ENCODE measurements at places on chromosomes 2 and 18.

GRCh38 chr18:79784965-79785770, 12.6 kb upstream of the KCNG2 start:
- no peak for DNase-seq

DNA sequence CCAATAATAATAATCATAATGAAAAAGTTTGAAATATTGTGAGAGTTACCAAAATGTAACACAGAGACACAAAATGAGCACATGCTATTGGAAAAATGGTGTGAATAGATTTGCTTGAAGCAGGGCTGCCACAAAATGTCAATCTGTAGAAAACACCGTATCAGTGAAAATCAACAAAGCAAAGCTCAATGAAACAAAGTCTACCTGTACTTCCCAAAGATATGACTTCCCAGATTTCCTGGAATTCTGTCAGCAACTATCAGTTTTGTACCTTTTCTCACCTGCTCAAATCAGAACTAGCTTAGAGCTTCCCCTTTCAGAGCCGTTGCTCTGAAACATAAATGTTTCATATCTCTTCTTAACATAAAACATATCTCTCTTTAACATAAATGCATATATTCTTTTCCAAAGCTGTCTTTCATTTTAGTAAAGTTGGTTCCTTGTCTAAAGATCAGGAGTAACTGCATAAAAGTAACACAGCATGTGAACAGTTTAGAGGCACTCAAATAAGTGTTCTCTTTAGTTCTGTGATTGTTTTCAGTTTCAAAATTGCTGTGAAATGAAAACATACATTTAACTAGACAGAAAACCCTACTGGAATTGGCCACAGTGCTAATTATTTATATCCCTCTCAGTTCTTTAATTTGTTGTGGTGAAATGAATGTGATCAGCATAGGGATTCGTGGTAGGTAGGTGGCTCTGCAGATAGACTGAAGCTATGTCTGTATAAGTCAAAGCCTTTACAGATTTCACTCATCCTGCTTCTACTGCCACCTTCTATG, 262.5 kb downstream of the KCNJ3 start:
- DNase-seq = no peak

GRCh38 chr2:208489687-208490086, 83.1 kb downstream of the PTH2R start:
- DNase-seq = no peak

DNA sequence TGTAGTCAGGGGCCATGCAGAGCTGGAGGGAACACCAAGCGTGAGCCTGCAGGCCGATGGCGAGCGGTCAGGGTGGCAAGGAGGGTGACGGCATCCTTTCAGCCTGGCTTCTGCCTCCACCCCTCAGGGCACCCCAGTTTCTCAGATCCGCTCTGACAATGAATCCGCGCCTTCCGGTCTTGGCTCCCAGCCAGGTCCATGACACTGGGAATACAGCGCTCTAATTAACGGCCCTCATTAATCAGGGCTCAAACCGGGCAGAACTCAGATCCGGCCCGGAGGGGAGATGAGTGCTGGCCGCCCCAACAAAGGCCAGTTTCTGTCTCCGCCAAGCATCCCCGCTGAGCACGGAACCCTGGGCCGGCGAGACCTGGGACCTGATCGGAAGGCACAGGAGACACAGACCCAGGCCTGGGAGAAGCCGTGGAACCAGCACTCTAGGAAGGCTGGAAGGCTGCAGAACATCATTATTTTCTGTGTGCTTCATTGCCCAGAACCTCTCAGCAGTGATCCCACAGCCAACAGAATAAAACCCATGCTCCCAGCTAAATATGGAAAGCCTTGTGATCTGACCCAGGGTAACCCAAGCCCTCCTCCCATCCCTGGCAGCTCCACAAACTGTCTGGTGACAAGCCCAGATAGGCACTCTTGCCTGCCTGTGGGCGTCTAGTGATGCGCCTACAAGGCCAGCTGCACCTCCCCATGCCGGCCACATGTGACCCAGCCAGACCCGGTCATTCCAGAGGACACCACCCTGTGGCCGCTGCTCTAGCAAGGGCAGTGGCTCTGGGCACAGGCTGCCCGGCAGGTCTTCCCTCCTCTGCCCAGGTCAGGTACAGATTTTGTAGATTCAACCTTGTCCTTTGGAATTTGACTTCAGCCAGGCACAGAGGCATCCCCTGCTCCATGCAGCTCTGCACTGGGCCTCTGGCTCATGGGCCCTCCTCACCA, 438.7 kb upstream of the MYT1L start:
- no peak for DNase-seq

DNA sequence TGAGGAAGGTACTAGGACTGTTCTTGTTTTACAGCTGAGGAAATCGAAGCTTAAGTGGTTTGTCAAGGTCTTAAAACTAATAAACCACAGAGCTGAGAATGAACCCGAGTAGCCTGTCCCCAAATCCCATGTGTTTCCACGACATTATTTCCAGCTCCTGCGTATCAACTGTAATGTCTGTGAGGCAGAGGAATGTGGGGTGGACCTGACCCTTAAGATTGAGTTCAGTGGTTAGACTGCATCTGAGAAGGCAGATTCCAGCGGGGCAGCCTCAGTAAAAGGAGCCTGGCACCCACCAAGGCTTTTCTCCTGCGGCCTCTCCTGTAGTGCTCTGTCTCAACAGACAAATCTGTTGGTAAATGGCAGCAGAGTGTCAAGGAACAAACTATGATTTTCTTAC, 81.9 kb upstream of the TMEM178A start:
- no peak for DNase-seq

- no peak for DNase-seq
Measured at GRCh38 chr2:48320742-48321141, 209.2 kb upstream of the STON1 start.

GRCh38 chr18:378079-378478, 110.2 kb upstream of the THOC1 start:
- no peak for DNase-seq

DNA sequence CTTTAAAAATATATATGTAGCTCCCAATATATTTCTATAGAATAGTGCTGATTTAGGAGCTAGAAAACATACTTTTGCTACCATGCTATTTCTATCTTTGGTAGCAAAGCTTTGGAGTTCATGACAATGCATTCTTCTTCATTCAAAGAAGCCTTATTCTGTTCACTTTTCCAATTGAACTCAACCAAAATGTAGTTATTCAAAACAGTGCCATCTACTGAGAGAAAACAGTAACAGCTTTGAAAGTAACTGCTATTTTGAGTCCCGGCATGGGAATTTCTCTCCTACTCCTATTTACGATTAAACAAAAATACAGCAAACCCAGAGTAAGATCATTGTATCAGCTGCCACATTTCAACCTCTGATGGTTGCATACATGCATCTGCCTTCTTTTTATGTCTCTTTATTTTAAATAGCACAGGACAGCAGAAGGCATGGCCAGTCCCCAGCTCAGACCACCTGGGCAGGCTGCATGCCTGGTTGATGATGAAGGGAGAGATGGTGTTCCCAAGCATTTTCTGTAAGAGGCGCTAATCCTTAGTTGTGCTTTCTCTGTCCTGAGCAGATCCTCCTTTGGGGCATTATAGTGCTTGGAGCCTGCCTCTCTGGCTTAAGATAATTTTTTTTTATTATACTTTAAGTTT, 69.7 kb upstream of the SULT1C3 start:
- DNase-seq = no peak

DNA sequence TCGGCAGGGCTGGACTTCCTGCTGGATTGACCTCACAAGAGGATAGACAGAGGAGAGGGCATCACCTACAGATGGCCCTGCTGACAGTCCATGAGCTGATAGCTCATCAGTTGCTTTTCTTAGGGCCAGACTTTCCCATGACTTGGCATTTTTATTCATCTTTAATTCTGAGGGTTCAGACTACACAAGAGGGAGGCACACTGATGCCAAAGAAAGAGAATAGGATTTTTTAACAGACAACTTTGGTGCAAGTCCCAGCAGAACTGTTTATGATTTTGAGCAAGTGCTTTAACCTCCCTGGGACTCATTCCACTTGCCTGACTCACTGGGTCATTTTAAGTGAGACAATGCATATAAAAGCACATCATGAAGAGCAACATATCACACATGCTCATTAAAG, 299.2 kb downstream of the INSIG2 start:
- DNase-seq = no peak

DNA sequence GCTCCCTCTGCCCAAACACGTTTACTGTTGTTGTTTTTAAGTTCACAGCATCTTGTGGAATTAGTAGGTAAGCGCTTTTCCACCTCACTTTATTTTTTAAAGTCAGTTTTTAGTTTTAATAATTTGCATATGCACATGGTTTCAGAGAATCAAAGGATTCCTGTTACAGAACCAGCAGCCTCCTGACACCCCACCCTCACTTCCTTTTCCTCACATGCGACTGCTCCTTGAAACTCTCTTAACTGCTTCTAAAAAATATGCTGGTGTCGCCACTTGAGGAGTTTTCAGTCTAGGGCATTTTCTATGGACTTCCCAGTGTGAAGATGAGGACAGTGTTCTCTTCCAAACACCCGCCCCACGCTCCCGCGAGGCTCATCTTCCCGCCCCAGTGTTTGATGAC, 14.4 kb downstream of the TMEM37 start:
- no peak for DNase-seq

DNA sequence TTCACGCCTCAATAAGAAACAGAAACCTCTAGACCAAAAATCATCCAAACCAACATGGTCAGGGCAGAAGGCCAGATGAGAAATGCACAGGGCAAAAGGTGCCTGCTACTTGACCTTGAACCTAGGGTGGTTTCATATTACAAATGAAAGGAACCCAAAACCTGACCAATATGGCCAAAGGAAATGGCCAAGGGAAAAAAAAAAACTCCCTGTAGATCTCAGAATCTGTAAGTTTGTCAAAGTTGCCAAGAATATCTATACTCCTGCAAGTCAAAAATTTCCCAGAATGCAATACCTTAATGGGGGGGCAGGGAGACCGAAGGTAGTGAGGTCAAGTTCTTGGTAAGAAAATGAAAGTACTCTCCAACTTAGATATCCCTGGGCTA, 47.2 kb downstream of the HIBCH start:
- DNase-seq = no peak

- no peak for DNase-seq
Measured at GRCh38 chr2:71665168-71666093, 212.1 kb downstream of the DYSF start.

DNA sequence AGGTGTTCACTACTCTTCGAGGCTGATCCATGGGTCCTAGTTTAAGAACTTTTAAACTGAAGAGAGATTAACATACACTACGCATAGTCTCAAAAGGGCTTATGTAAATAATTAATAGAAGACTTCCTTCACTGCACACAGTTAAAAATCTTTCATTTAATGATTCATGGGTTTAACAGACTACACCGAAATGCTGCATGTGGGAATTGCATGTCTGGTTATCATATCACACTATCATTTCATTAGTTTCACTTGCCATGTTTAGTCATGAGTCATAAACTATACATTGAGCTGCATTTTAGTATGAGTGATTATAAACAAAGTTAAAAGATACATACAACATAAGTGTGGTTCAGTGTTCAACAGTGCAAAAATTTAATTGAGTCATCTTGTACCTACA, 31.2 kb downstream of the GLS start:
- no peak for DNase-seq

- no peak for DNase-seq
Measured at GRCh38 chr2:88628571-88628939, 1.3 kb upstream of the EIF2AK3 start.

DNA sequence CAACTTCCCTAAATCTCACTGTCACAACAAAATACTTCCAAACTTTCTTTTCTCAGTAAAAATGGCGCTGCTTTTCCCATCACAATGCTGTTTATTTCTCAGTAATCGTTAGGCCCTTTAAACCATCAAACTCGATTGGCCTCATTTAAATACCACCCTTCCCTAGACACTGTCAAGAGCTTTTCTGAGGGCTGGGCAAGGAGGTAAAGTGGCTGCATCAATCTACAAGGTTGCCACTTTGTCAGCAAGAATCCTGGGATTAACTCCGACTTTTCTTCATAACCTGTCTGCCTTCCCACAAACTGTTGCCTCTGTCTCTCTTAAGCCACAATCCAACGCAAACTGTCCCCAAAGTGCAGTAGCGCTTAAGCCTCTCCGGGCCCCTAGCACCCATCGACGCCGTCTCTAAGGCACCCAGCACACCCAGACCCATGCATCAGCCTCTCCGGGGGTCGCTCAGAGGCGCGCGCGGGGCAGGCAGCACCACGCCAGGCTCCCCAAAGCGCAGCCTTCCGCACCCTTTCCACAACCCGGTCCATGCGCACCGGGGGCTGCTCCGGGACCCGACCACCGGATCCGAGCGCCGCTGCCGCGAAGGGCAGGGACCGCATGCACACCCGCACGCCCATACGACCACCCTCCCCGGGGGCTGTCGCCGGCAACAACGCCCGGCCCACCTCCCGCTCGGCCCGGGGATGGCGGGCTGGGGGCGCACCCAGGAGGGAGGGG, 683 bp downstream of the MBOAT2 start:
- DNase-seq = no peak

- DNase-seq = no peak
Measured at GRCh38 chr18:73947180-73947921, 200.3 kb downstream of the FBXO15 start.

GRCh38 chr18:59909289-59910036, 9.7 kb downstream of the PMAIP1 start:
- no peak for DNase-seq

- no peak for DNase-seq
Measured at GRCh38 chr18:13309031-13309747, 90.6 kb downstream of the LDLRAD4 start.

- DNase-seq = no peak
Measured at GRCh38 chr2:181172676-181173075, 192.3 kb downstream of the UBE2E3 start.

- no peak for DNase-seq
Measured at GRCh38 chr2:118403658-118404451, 315.6 kb downstream of the INSIG2 start.

DNA sequence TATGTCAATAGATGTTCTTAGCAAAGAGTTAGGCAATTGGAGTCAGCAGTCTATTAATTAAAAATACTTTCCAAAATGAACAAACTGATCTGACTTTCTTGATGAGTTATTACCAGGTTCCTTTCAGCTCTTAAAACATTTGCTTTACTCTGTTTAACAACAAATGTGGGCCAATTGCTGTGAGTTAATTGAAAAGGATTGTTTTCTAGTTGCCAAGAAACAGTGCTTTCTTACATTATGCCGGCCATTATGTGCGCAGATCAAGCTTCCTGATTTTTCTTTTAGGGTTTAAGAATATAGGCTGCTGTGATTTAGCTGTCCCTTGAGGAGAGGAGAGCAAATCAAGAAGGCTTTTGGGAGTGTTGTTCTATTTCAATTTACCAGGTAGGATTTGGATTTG, 50.5 kb upstream of the ITPRID2 start:
- no peak for DNase-seq

GRCh38 chr2:218218268-218219185, 1.5 kb downstream of the ARPC2 start:
- DNase-seq = no peak

DNA sequence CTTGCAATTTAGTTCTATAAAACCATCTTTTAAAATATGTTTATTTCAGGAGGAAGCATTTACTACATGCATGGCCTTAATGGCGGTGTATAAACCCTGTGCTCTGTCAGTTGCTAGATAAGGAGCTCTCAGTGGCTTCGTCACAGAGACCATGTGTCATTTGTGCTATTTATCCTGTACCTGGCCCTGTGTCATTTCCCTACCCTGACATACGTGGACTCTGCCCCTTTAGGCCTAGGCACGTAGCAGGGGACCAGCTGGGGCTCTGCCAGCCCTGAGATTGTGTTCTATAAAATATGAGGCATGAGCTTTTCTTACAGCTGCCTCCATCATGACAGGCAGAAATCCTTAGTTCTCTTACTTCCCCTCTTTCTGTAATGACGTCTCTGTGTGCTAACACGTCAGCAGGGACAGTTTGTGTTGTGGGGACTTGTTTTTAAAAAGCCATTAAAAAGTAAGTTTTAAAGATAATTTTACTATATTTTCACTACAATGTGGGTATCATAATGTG, 88.0 kb downstream of the ITGB1BP1 start:
- DNase-seq = no peak

Data from activated CD4-positive, alpha-beta T cell treated with anti-CD3 and anti-CD28 coated beads for 24 hours (primary cell).